Ascending aorta (tissue), 2 donors: ENCODE measurements at places on chromosomes 7 and 10. TPM values are rescaled to one million over a fixed set of nuclear protein-coding genes. Genes with fewer than 3 reads are reported as not detected.

DNA sequence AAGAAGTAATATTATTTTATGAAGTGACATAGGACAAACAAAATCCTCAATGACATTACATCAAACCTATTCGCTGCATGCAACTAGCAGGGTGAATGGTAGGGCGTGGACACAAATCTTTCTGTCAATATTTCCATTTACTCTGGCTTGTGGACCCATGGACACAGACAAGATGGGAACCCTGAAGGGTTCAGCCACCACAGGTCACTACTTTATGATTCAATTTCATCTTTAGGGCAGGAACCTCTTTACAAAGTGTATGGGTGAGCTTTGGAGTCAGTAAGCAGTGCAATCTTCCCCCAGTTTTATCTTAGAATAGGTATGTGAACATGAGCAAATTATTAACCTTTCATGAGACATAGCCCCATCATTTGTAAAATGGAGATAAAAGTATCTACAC, 982.4 kb upstream of the LRRTM3 start:
- no peak for DNase-seq

GRCh38 chr7:134699021-134699818, 52.6 kb downstream of the BPGM start:
- no peak for DNase-seq

DNA sequence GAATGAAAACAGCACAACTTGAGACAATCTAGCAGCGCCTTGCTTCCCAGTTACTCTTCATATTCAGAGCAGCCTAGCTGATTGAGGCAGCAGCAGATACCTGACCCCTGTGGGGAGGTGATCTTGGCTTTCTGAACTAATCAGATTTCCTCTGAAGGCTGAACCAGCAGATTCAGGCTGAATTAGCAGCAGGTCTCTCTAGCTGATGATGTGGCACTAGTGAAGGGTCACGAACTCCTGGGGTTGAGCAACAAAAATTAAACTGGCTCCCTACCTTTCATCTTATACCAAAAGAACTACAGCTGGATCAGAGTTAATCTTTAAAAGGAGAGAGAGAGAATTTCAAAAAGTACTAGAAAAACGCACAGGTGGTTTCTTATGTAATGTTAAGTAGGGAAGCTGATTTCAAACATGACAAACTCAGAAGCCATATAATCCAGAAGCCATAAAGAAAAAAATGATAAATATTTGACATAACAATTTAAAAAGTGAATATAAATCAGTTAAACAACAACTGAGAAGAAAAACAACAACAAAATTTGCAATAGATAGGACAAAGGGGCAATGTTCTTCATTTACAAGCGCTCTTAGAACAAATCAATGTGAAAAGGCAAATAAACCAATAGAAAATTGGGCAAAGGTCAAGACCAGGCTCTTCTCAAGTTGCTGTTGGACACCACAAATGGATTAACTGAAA, 13.5 kb downstream of the SLC25A13 start:
- DNase-seq = no peak

- DNase-seq = no peak
Measured at GRCh38 chr7:121486590-121486989, 90.5 kb upstream of the FAM3C start.

DNA sequence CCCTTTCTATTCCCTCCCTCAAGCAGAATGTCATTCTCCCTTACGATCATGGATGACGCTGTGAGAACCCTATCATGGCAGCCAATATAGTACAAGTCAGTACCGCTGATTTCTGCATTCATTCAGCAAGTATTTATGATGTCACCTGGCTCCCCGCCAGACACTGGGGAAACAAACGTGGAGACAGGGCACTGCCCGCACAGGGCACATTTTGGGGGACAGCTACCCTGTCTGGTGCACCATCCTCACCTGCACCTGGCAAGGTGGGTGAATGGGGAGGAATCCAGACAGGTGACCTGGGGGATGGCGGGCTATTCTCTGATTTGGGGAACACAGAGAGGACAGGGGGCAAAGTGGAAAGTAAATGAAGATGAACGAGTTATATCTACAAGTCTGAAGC, 28.4 kb downstream of the MKI67 start:
- DNase-seq = no peak

Gene OR6B1
- not detected for total RNA-seq

Gene AKR1B15
- not detected for total RNA-seq

DNA sequence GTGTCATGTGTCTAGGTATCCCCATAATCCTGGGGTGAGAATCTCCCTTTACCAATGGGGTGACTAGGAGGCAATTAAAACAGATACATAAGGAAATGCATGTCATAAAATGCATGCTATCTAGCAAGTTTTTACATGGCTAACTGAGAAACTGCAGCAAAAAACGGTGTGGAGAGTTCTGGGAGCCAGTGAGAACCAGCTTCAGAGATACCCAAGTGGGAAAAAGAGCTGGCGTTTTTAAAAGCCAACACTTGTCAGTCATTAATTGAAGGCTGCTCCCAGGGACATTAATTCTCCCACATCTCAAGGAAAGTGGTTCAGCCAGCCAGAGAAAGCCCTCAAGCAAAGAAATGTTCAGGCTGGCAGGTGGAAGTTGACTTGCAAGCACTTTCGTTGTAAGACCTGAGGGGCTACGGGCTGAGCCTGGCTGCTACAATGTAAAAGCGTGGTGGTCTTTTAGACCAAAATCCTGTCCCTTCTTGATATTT, 28.1 kb downstream of the ST8SIA6 start:
- DNase-seq = no peak

DNA sequence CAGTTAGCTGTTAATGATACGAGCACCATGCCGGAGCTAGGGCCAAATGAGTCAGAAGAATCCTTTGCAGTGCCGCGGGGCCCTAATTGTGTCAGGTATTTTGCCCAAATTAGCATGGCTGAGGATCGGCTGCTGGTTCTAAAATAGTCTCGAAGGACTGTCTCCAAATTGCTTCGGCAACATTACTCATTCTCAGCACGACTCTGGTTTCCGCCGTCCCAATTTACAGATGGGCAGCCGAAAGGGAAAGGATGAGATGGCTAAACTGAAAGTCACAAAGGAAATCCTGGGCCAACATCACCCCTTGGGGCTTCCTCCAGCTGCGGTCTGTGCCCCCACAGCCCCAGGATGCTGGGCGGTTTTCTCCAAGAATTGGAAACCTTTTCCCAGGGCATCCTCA, 351.4 kb downstream of the PAXIP1 start:
- DNase-seq = no peak

Gene CYP2C9
- total RNA-seq = not detected

DNA sequence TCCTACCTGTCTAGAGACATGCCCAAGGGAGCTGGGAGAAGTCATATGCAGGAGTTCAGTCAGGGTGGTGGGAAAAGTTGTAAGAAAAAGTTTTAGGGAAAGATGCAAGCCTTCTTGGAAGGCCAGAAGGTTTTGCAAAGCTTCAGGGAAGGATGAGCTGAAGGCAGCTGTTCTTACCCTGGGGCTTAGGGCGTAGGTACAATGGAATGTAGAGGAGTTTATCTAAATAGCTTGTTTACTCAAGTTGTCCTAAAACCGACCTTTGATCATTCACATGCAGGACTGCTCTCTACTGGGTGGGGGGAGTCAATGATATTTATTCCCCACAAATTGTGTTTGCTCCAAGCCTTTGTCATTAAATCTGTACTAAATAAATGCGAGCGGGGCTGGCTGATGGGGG, 277.0 kb downstream of the CRPPA start:
- DNase-seq = no peak

DNA sequence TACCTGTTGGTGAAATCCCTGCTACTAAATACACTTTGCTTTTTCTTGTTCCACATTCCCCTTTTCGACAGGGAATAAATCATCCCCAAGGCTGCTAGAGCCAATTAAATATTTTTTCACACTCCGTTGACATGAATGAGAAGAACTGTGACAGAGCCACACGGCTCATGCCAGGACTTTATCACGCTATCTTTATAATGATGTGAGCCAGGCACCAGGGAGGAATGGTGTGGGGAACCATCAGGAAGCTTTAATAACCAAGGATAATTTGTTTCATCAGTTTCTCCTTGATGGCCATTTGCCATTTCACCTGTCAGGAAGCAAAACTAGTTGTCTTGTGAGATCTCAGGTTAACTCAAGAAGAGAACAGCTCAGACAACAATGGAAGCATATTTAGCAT, 193.0 kb upstream of the C7orf33 start:
- no peak for DNase-seq

GRCh38 chr7:106143711-106144337, 31.7 kb upstream of the SYPL1 start:
- DNase-seq = no peak

Gene HMX3
- total RNA-seq = not detected

GRCh38 chr7:28921822-28922221, 36.3 kb downstream of the TRIL start:
- DNase-seq = no peak
